ENCODE measurements at places on chromosomes 3 and 15.

- DNase-seq: peak; percentile 23
Observed at GRCh38 chr15:86231864-86232721, 152.4 kb downstream of the AGBL1 start.

DNA sequence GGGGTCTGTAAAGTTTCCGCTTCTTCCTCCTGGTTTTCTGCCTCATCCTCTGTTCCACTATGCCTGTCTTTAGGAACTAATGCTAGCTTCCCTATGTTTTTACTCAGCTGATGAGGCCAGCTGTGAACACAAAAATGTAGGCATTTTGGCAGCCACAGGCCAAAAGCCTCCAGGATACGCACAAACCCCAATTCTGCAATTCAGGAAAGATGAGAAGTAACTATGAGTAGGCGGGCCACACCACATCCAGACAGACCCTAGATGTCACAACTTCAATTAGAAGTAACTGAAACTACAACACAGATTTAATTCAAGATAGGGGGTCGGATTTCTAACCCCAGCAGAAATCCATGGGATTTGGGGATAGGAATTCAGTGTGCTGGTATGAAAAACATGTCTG, 11.9 kb downstream of the CA12 start:
- no peak for DNase-seq

GRCh38 chr3:69364354-69364753, 21.5 kb downstream of the FRMD4B start:
- DNase-seq: no peak

GRCh38 chr3:17494117-17494809, 248.2 kb downstream of the TBC1D5 start:
- DNase-seq: no peak

GRCh38 chr3:163422671-163423070, 1655.6 kb downstream of the SI start:
- no peak for DNase-seq

GRCh38 chr3:4261406-4261805, 41.8 kb upstream of the SETMAR start:
- no peak for DNase-seq

- no peak for DNase-seq
Observed at GRCh38 chr3:31917303-31918005, 63.6 kb downstream of the OSBPL10 start.

Measured in stimulated activated CD4-positive, alpha-beta T cell treated with anti-CD3 and anti-CD28 coated beads, Interleukin-1b, Interleukin-23, amount 100 ng/mL, for 48 hours (primary cell).